ENCODE measurements at places on chromosomes 2 and 18.

DNA sequence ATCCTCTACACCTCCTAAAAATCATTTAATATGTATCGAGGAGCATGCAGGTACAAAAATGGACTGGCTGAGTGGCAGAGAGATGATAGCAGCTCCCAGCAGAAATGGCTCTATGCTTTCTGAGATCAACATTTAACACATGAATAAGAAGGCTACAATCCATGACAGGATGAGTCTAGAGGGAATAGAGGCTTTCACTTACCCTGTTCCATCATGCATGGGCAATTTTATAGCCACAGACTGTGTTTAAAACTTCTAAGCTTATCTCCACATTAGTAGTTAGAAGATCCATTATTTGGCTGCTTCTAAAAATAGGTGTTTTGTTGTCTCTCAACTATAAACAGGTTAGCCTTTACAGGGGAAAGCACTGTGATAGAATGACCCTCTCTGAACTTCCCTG lies 149.1 kb upstream of the ARHGAP28 start:
- no peak for DNase-seq

- DNase-seq: no peak
Observed at GRCh38 chr2:127681288-127681804, 6.0 kb upstream of the LIMS2 start.

GRCh38 chr2:191218292-191218898 lies 26.8 kb upstream of the MYO1B start:
- DNase-seq: no peak

DNA sequence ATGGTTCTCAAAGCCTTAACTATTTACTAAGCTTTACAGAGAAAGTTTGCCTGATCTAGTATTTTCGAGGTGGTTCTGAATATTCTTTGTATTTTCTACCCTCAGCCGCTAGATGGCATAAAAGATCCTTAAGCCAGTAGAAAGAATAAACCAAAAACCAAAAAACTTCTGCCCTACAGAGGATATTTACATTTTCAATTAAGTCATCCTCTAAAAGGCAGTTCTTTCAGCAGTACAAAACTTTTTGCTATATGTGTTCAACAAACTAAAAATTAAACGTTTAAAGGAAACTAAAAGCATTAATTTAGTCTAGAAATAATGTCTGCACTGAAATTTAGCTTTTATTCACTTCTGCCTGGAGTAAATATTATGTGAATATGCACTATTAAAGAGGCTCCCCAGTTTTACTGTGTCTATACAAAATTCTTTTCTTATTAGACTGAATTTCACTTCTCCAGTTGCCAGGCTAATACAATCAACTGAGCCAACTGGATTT lies 297.5 kb downstream of the PIEZO2 start:
- peak; percentile 54 for DNase-seq

DNA sequence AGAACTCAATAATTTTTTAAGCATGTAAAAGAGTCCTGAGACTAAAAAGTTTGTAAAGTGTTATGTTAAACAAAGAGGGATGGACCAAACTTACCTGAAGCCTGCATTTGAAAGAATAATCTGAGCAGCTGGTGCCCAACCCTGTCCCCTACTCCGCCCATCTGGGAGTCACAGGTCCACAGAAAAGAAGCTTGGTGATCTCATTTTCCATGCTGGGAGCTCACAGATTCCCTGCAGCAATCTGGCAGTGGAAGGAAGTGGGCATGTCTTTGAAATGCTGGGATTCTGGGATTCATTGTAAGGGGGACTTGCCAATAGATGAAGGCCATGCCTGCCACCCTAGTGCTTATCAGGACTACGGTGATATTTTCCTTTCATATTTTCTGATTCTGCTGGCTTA lies 17.9 kb downstream of the CDH2 start:
- no peak for DNase-seq

DNA sequence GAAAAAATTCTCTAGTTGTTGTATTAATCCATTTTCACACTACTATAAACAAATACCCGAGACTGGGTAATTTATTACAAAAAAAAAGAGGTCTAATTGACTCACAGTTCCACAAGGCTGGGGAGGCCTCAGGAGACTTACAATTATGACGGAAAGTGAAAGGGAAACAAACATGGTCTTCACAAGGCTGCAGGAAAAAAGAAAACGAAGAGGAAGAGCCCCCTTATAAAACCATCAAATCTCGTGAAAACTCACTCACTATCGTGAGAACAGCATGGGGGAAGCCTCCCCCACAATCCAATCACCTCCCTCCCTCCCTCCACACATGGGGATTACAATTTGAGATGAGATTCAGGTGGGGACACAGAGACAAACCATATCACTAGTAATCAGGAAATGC lies 61.7 kb upstream of the SPTBN1 start:
- no peak for DNase-seq

DNA sequence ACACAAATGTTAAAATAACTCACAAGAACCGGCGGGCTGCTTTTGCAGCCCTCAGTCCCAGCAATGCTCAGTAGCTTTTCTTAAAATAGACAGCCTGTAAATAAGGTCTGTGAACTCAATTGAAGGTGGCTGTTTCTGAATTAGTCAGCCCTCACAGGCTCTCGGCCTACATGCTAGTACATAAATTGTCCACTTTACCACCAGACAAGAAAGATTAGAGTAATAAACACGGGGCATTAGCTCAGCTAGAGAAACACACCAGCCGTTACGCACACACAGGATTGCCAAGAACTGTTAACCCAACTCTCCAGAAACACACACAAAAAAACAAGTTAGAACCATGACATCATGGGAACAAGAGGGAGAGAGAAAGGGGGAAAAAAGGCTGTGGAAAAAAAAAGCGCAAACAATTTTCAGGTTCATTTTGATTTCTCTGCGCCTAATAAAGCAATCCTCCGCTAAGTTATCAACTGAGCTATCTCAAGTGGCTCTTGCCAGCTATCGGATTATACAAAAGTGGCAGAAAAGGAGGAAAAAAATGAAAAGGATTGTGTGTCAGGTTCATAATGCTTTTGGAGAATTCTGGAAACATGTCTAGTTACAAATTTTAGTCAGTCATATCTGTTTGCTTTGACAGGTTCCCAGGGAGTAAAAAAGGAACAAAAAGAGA lies 89.1 kb downstream of the ZEB2 start:
- no peak for DNase-seq

- no peak for DNase-seq
Observed at GRCh38 chr18:66346833-66347588, 256.9 kb downstream of the CDH19 start.

- DNase-seq: no peak
Observed at GRCh38 chr2:143823296-143823695, 694.1 kb downstream of the ARHGAP15 start.

DNA sequence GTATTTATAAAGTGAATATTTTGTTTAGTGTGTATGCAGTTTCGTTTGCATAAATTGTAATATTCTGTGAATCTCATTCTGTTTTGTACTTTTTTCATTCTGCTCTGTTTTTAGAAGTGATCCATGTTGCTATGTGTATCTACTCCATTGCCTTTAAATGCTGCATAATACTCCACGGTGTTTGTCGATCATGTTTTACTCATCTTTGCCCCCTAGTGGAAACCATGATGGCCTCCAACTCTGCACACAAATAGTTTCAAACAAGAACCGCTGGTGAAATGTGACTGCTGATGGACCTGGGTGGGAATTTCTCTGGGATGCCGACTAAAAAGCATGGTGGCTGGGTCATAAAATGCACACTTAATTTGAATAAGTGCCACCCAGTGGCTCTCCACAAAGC lies 32.0 kb upstream of the SKOR2 start:
- DNase-seq: peak; percentile 48

GRCh38 chr2:10410001-10410822 lies 37.9 kb downstream of the ODC1 start:
- no peak for DNase-seq

GRCh38 chr18:67266246-67267237 lies 250.0 kb downstream of the DSEL start:
- no peak for DNase-seq

GRCh38 chr2:229832510-229832898 lies 89.3 kb downstream of the TRIP12 start:
- DNase-seq: no peak

- DNase-seq: no peak
Observed at GRCh38 chr2:169298007-169298406, 64.3 kb downstream of the LRP2 start.

GRCh38 chr2:119435081-119435952 lies 3.7 kb downstream of the TMEM37 start:
- DNase-seq: no peak

GRCh38 chr18:31533236-31533635 lies 35.3 kb downstream of the DSG2 start:
- no peak for DNase-seq

DNA sequence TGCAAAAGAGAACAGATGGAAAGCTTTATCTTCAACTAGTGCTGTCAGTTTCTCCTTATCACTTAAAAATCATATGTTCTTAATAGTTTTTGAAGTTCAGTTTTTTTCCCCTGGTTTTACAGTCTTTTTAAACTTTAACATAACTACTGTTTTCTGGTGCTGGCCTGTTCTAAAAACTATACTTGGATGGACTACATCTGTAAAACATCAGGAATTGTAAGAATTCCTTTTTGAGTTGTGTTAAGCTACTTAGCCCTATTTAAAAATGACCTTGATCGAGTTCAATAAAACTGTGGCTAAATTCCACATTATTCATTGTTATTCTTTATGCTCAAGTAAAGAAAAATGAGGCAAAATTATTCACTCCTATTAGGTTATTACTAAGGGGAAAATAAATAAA lies 397.7 kb downstream of the NUP35 start:
- no peak for DNase-seq

GRCh38 chr18:32459361-32460101 lies 11.2 kb downstream of the GAREM1 start:
- no peak for DNase-seq

DNA sequence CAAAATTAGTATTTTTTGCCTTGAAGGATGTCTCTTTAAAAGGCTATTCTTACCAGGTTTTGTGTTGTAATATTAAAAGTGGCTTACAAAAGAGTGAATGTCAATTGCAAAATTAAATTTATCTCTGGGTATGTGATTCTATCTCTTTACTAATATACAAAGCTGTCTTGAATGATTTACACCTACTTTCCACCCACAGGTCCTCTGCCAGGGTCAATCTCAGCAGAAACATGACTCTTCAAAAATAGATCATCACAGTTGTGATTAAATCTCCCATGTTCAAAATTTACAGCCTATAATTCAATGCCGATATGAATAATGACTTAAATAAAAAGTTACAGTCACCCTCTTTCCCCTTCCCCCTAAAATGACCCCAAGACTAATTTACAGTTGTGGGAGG lies 78.8 kb downstream of the SLC8A1 start:
- no peak for DNase-seq

- no peak for DNase-seq
Observed at GRCh38 chr18:73647391-73647790, 500.2 kb downstream of the FBXO15 start.

DNA sequence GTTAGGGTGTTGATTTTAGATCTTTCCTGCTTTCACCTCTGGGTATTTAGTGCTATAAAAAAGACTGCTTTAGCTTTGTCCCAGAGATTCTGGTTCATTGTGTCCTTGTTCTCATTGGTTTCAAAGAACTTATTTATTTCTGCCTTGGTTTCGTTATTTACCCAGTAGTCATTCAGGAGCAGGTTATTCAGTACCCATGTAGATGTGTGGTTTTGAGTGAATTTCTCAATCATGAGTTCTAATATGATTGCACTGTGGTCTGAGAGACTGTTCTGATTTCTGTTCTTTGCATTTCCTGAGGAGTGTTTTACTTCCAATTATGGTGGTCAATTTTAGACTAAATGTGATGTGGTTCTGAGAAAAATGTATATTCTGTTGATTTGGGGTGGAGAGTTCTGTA lies 167.1 kb upstream of the KYNU start:
- DNase-seq: no peak

GRCh38 chr2:148987286-148987685 lies 51.2 kb upstream of the LYPD6B start:
- DNase-seq: no peak

DNA sequence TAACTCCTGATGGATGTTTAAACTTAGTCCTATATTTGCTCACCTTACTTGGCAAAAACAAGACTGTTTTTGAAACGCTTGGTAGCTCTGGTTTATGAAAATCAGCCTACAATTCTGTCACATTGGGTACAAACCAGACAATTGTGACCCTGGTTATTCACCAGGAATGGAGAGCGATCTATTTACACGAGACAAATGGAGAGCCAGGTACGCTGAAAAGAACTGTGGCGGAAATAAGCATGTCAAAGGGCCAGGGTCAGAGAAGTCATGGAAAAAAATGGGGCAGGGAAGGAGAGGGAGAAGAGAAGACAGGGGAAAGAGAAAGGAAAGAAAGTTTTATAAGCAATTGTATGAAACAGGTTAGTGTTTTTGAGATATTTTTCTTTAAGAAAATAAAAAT lies 119.5 kb upstream of the ZFP36L2 start:
- no peak for DNase-seq

DNA sequence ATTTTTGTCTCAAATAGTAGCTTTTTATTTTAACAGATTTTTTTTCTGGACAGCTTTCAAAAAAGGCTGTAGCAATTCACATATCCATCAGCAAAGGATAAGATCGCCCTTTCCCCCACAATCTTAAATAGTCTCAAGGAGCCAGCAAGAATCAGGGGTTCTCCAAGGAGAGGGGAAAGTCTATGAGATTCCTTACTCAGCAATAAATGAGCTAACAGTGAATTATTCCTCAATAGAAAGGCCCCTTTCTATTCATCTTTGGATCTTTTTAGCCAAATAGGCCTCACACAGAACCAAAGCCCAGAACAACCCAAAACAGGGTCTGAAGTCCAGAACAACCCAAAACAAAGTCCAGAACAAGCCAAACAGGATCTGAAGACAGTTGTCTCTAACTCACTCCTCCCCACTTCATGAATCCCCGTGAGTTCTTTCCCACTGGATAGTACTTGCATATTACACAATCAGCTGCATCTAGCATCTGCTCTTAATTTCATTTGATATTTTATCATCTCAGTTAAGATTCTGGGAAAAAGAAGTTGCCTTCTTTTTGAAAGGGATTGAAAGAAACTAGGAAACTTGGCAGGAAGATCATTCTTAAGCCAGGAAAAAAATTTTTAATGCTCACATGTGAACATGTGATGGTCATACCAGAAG lies 3.4 kb upstream of the DHRS9 start:
- no peak for DNase-seq

DNA sequence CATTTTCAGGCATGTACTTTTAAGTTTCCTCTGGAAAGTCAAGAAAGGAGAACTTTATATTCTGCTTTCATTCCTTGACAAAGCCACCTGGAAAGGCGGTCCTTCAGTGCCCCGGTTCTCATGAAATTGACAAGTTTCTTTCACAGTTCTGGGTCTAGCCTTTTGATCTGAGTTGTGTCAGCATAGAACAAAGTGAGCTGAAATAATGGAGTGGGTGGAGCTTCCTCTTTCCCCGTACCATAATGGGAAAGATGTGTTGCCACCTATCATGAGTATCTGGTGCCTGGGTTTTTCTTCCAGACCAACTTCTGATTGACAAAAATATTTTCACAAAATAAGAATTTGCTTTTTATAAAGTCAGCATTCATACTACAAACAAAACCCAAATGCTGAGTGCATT lies 49.3 kb downstream of the PTRHD1 start:
- DNase-seq: no peak

DNA sequence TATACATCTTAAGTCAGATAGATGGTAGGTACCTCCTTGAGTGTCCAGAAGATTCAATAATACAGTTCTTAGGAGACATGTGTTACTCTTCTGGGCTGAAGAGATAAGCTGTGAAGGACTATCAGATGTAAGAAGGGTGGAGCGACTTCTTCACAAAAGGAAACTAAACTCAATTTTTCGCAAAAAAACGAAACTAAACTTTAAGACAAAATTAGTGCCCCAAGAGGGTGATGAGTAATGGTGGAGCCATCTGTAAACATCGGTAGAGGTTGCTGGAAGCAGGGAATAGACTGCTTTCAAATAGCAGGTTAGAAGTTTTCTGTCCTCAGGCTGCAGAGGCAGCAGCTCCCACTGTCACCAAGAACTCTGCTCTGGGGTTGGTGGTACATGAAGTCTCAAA lies 111.6 kb upstream of the TACR1 start:
- DNase-seq: no peak

Data from T47D (cell line).